ENCODE measurements at places on chromosomes 16 and 17. TPM values are rescaled to one million over a fixed set of nuclear protein-coding genes. Genes with fewer than 3 reads are reported as not detected.

GRCh38 chr16:67803894-67804293, 2.5 kb downstream of the RANBP10 start:
- no peak for DNase-seq

GRCh38 chr17:48804936-48805411, 12.1 kb downstream of the TTLL6 start:
- peak; percentile 83 for DNase-seq

DNA sequence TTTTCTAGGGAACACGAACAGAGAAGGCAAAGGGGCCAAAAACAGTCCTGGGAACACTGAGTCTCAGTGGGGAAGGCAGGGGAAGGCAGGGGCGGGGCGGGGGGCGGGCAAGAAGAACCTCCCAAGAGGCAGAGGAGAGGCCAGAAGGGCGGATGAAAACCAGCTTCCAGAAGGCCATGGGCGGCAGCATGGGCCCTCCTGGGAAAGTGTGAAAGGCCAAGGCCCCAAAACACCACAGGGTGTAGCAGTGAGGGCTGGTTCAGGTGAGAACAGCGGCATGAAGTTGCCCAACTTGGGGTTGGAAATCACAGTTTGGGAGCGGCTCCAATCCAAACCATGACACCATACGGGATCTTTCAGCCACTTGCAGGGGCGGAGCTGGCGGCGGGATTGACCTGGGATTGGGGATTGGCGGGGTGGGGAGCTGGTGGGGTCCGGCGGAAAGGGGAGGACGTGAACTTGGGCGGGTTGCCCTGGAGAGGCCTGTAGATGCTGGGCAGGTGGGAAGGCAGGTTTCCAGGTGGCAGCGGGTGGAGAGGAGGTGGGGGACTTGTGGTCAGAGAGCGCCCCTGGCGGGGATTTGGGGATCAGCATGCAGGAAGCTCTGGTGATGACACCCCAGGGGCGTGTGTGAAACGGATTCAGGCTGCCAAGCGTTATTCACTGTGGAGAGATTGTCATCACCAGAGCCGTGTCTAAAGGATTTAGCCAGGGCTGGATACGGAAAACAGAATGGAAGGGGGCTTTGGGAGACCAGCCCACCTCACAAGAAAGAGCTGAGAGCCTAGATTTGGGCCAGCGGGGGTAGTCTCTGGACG, 80.9 kb downstream of the ARHGAP23 start:
- peak; percentile 73 for DNase-seq

DNA sequence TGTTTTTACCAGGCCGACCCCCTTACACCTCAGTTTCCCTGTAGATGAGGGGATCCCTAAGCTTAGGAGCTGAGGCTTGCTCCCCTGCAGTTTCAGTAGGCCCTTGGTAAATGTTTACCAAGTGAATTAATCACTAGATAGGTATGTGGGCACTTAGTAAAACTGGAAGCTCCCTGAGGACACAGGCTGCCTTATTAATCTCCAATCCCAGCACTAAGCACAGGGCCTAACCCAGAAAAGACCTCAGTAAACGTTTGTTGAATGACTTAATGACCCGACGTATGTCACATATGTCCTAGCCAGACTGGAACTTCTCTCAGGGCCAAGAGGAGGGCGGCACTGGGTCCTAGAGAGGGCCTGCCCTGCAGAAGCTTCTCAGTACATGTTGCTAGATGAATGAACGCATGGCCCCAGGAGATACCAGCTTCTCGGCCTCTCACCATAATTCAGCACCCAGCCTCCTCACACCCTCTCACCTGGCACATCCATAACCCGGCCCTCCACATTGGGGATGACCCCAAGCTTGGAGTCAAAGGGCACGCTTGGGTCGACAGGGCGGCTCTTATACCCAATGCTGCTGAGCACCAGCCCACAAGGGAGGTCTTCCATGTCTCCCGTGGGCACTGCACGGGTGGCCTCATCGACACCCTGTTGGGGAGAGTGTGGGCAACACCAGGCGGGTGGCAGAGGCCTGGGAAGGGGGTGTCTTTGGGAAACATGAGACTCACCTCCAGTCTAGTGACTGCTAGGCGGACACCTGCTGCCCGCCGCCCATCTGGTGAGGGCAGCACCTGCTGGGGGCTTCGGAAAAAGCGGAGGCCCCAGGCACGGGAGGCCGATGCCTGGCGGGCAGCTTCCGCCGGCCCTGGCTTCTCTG, 4.0 kb upstream of the GRIN2C start:
- no peak for DNase-seq

GRCh38 chr16:22161999-22162655, at the start of gene SDR42E2:
Gene SDR42E2 (plus strand): TSS chr16:22162506. CDS start chr16:22165583, 3,077 bp downstream.
- no peak for DNase-seq

Gene RAMP2
- 19.5 TPM for total RNA-seq

- DNase-seq: no peak
Measured at GRCh38 chr16:84804326-84804725, 15.5 kb upstream of the CRISPLD2 start.

Gene AIPL1
- total RNA-seq: not detected
